Uterus (tissue), 4 donors: ENCODE measurements at places on chromosomes 5 and 9.
A peak's percentile ranks its signal among the peaks of the same experiment; 100 is the strongest.

DNA sequence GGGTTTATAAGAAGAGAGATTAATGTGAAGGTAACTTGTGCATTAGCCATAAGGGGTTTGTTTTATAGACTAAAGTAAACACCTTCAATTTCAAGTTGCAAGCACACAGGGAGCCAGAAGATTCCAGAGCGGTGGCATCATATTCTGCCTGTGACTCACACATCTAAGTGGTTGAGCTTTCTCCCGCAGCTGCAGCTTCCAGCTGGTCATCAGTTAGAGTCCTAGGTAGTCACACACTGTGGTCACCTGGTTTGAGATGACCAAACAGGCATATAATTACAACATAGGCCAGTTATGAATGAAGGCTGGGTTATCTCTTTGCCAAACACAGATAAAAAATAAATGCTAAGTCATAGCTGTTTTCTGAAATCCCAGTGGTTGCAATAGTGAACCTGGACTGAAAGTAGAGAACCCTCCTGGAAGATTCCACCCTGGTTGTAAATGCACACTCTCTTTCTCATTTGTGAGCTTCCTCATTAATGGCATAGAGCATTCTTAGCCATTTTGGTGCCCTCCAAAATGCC lies 171.3 kb downstream of the GDNF start:
- DNase-seq, result peak; percentile 40

- no peak for DNase-seq
Measured at GRCh38 chr5:59586841-59587240, 306.7 kb downstream of the PDE4D start.

- no peak for DNase-seq
Measured at GRCh38 chr5:179700401-179700918, 1.7 kb downstream of the CANX start.

DNA sequence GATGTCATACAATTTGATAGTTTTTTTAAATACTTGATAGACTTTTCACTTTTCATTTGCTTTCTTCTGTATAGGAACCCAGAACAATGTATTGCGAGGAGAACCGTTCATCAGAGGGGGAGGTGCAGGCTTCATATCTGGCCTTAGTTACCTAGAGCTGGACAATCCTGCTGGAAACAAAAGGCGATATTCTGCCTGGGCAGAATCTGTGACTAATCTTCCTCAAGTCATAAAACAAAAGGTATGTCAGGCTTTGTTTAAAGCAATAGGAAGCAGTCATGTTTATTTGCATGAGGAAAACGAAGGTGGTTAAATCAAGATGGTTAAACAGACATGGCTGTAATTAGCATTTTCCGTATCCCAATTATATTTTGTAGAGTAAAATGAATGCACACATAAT lies 46.0 kb downstream of the C7 start:
- DNase-seq, result no peak

GRCh38 chr9:110143950-110144545 lies 63.9 kb downstream of the C9orf152 start:
- no peak for DNase-seq

- no peak for DNase-seq
Measured at GRCh38 chr5:150487199-150488061, 20.5 kb upstream of the NDST1 start.

DNA sequence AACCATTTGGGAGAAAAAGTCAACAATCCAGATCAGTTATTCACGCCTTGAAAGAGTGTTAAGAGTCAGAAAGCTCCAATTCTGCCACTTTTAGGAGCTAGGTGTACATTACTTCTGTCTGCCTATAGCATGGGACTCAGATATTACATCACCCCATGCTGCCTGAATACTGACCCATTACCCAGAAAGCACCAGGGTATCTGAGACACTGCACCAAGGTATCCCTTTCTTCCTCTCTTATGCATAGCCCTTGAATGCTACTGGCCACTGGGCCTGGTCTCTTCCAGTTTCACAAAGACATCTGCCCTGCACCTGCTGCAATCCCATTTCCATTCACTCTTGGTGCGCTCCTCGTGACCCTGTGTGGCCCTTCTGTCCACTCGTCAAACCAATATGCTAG lies 2.6 kb downstream of the STRBP start:
- no peak for DNase-seq

GRCh38 chr9:133709015-133709611 lies 29.0 kb downstream of the SARDH start:
- no peak for DNase-seq

- DNase-seq, result no peak
Measured at GRCh38 chr5:91207248-91207647, 175.9 kb downstream of the ARRDC3 start.

DNA sequence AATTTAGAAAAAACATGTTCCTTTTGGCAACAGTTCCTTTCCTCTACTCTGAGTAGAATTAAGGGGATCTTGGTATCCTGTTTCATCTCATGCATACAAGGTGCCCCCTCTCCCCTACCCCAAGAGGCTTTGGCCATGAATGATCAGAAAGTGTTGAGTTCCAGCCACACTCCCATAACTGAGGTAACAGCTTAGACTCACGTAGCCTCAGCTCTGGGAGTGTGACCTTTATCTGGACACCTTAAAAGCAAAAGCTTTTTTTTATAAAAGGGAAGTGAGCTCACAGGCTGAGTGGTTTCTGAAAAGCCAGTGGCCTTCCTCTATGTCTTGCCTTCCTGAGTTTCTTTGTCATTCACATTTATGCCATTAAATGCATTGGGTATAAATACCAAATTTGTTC lies 900 bp upstream of the HAVCR2 start:
- no peak for DNase-seq

GRCh38 chr9:136312009-136312375 lies 8.1 kb upstream of the CCDC187 start:
- no peak for DNase-seq

DNA sequence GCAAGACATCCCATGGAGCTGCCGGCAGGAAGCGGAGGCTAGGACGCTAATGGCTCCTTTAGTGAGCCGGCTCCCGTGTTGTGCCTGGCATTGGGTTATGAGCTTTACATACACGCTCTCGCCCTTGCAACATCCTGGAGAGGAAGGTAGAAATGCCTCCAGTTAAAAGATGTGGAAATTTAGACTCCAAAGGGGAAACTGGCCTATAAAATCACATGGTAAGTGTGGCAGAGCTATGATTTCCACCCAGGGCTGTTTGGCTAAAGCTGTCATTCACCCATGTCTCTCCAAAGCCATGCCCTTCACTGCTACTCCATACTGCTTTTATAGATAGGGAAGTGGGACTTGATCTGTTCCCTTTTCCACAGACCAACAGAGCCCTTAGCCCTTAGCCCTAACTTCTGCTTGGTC lies 5.2 kb downstream of the GM2A start:
- DNase-seq, result no peak

GRCh38 chr9:88198341-88198807 lies 60.1 kb upstream of the SPATA31C2 start:
- DNase-seq, result peak; percentile 36

DNA sequence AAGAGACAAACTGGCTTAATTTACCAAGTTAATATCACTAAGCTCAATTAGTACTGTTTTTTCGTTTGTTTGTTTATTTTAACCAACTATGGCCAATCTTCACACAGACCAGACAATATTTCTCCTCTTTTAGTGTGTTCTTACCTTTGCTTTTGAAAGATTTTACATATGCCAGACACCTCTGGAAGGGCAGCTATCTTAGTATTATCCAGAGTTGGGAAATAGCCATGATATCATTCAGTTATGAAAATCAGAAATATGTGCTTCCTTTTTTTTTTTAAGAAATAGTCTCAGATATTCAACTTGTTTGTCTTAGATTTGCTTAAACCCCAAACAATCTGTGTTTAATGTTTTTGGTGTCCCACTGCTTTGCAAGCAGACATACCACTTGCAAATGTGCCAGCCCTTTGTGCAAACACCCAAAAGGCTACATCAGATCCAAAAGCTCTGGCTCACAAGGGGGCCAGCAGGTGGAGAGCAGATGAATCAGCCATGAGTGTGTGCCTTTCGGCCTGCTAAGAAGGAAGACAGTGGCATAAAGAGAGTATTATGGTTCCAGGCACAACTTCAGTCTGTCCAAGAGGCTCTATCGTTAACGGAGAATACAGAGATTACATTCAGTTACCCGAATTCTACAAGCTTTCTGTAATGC lies 147.6 kb downstream of the EFNA5 start:
- DNase-seq, result no peak

- no peak for DNase-seq
Measured at GRCh38 chr5:43729846-43730478, 127.0 kb downstream of the NNT start.

DNA sequence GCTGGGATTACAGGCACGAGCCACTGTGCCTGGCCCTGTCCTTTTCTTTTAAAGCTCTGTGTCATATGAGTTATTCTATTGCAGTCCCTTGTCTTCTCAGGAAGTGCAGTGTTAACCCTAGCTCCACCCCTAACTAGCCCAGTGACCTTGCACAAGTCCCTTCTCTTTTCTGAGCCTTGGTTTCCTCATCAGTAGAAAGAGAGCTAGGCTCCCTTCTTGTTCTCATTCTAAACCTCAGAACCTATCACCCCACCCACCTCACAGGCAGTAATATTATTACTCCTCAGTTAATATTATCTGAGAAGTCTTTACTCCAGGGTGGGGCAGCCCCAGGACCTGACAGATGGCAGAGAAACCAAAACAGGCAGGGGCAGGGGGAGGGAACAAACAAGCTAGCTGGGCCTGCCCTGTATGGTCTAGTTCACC lies 7.2 kb downstream of the CYFIP2 start:
- no peak for DNase-seq

DNA sequence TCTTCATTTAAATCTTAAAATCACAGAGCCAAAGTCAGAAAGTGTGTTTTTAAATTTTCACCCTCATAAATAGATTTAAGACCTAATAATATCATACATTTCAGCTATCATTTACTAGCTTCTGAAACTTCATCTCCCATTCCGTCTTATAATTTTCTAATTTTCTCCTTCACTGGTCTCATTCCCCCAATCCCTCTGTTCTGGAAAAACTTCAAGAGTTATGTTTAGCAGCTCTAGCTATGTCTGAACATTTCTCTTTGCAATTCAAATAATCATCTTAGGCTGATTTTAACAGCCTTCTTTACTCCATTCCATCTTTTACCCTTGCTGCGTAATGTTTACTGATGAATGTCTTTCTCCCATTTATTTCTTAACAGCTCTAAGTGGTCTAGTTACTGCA lies 192.4 kb downstream of the SLF1 start:
- no peak for DNase-seq

- no peak for DNase-seq
Measured at GRCh38 chr5:179192185-179192890, 132.2 kb downstream of the ZNF354C start.

DNA sequence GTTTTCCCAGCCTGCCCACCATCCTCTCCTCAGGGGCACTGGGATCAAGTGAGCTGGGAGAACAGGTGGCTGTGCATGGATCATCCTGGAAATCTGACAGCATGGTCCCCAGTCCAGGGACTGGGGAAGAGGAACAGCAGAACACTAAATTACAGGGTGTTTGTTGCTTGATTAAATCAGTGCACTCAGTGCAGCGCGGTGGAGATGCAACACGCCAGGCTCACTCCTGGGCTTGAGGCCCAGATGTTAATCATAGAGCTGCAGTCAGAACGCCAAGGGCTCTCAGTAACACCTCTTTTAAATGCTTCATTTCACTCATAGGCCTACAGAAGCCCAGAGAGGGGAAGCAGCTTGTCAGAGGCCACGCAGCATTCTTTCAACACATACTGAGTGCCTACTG lies 14.2 kb upstream of the LARP1 start:
- peak; percentile 55 for DNase-seq

- no peak for DNase-seq
Measured at GRCh38 chr9:69444021-69444420, 119.0 kb downstream of the ENTREP1 start.

GRCh38 chr9:114898741-114899140 lies 31.6 kb downstream of the TNFSF8 start:
- DNase-seq, result no peak

DNA sequence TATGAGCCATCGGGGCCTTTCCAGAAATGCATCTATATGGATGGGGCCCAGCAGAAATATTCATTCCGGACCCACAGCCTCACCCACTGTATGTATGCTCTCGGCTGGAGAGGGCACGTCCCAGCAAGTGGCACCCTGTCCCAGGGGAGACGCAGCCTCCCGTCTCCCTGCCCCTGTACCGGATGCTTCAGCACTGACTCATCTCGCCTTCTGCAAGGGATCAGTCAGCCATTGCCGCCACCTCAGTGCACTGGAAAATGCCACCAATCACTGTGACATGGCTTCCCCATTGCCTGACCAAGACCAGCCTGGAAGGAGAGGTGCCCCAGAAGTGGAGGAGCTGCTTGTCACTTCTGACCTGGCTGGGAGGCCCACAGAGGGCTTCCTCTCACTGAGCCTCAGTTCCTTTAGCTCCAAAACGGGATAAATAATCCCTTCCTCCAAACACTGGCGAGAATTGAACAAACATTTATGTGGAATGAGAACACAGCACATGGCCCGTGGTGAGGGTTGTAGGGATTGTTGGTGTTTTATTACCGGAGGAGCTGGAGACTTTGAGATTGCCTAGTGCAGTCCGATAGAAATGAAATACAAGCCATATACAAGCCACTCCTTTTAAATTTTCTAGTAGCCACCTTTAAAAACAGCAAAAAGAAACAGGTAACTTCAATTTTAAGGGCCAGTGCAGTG lies 43.9 kb upstream of the ORM1 start:
- DNase-seq, result peak; percentile 15

- no peak for DNase-seq
Measured at GRCh38 chr5:57166276-57166675, 7.6 kb upstream of the GPBP1 start.

- DNase-seq, result no peak
Measured at GRCh38 chr9:83570359-83570758, 32.2 kb upstream of the FRMD3 start.

- no peak for DNase-seq
Measured at GRCh38 chr9:102778746-102779145, 216.4 kb upstream of the CYLC2 start.

- DNase-seq, result no peak
Measured at GRCh38 chr9:79215821-79216220, 355.9 kb upstream of the TLE4 start.

DNA sequence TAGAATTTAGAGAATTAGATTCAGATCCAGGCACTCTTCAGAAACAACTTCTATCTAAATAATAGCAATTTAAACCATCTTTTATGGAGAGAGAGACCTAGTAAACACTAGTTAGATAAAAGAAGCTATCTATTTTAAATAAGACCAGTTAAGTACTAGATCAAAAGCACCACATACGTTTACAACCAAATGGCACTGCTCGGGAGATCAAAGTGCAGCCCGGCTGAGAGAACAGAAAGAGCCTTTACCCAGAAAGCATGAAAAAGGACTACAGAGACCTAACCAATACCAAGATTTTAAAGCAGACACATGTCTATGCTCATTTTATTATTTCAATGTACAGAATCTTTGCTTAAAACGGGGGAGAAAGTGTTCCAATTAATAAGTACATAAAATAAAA lies 30.8 kb downstream of the LIX1 start:
- no peak for DNase-seq

DNA sequence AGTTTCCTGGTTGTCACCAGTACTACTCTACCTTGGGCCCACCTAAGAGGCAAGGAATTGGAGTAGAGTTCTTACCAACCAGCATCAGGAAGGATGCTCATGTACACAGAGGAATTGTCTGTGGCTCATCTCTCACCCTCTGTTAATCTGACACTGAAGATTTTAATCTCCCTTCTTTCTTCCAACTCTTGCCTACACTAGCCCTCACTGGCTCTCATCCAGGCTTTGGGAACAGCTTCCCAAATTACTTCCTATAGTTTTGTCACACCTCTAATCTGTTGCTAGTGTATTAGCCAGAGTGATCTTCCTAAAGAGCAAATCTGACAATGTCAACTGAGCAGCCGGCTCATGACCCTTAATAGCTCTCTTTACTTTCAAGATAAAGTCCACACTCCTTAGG lies 218.7 kb upstream of the TRIM32 start:
- no peak for DNase-seq

- DNase-seq, result peak; percentile 51
Measured at GRCh38 chr9:127862075-127863011, 7.9 kb upstream of the ENG start.
